ENCODE measurements at places on chromosomes 7 and 10.

- no peaks in the 10 kb centered on the region for H3K27me3 ChIP-seq
- H3K27ac ChIP-seq: no peak overlapping the region
- H3K4me3 ChIP-seq: no peak overlapping the region
- no peaks in the 10 kb centered on the region for H3K4me1 ChIP-seq
- no peaks in the 10 kb centered on the region for H3K36me3 ChIP-seq
- DNase-seq: no peak
Measured at GRCh38 chr7:140300243-140301136, 97.8 kb downstream of the SLC37A3 start.

DNA sequence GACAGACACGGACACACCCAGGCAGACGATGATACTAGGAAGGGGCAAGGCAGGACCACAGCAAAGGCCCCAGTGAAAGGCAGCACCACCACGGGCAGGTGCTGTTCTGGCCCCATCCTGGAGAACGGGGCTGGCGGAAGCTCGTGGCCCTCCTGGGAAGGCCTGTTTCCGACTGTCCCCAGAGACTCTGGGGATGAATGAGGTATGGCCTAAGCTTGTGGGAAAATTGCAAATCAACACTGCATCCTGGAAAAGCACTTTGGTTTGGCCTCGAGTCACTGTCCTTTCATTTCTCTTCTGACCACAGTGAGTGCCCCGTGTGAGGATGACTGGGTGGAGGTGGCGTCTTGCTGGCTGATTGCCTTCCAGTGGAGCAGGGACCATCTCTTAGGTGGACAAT is 81.6 kb upstream of the ANLN start:
- no peaks in the 10 kb centered on the region for H3K36me3 ChIP-seq
- no peak overlapping the region for H3K27ac ChIP-seq
- no peak overlapping the region for H3K4me3 ChIP-seq
- no peaks in the 10 kb centered on the region for H3K27me3 ChIP-seq

DNA sequence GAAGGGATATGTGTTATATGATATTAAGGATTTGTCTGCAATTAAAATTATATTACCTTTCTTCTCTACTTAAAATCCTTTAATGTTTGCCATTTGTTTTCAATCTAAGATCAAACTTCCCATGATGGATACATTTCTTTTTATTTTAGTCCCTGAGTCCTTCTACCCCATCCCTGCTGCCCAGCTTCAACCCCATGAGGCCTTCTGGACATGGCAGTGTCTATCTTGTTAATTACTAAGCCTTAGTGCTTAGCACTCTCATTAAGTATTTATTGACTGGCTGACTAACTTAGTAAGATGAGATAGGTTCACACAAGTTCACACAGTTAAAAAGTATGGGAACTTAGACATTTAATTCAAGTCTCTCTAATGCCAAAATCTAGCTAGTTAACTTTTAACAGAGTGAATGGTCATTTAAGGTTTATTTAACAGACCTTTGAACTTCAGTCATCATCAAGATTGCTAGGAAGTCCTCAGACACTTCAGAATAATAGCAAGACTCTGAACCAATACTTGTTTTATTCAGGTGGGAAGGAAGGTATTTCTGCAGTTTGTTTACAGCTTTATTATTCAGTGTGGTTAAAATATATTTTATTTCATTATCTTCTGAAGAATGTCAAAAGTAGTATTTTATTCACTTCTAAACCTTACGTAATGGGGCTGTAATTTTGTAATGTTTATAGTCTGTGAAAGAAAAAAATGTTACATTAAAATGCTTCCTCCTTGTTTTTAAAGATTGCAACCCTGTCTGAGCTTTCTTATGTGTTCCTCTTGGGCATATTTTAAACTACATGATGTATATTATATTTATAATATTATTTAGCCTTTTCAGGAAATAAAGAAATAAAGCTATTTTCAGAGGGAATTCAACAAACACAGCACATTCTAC is 848.9 kb downstream of the REEP3 start:
- H3K27me3 ChIP-seq: no peaks in the 10 kb centered on the region
- no peak overlapping the region for H3K4me3 ChIP-seq
- H3K27ac ChIP-seq: no peak overlapping the region

DNA sequence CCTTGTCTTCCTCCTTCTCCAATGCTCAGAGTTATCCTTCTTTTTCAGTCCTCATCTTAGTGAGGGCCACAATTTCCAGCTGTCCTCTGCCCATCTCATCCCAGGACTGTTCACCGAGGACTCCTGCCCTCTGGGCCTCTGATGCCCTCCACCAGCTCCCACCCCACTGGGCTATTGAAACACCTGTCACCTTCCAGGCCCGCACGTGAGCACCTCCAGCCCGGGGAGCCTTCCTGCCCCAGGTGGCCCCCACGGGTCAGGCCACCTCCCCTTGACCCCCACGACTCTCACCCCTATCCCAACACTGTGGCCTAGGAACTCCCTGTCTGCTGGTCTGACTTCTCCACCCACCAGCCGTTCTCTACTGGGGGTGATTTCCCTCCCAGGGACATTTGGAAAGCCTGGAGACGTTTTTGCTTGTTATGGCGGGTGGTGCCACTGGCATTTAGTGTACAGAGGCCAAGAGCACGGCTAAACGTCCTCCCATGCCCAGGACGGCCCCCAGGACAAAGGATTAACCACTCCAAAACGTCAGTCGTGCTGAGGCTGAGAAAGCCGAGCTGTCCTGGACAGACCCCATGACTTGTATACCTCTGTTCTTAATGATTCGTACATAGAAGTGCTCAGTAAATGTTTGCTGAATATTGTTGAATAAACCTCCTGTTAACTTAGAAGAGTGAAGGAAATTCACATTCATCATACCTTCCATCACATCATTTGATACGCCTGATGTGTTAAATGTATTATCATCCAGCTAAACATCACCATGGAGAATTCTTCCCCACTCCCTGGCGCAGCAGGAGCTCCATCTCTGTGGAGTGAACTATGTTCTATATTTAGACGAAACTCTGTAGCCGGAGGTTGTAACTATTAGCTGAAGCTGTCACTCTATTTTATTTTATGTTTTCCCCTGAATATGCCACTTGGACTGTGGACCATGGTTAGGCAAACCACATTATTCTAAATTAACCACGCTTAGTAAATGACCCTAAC is 270.1 kb upstream of the SHH start:
- no peaks in the 10 kb centered on the region for H3K27me3 ChIP-seq
- no peak overlapping the region for H3K4me3 ChIP-seq
- no peaks in the 10 kb centered on the region for H3K36me3 ChIP-seq
- no peak overlapping the region for H3K27ac ChIP-seq
- no peaks in the 10 kb centered on the region for H3K4me1 ChIP-seq
- DNase-seq: no peak

GRCh38 chr10:79404690-79405131 is 40.7 kb downstream of the ZCCHC24 start:
- H3K4me1 ChIP-seq: peaks cover 90% of the 10 kb centered on the region
- DNase-seq: no peak
- H3K36me3 ChIP-seq: no peaks in the 10 kb centered on the region
- H3K27me3 ChIP-seq: no peaks in the 10 kb centered on the region

DNA sequence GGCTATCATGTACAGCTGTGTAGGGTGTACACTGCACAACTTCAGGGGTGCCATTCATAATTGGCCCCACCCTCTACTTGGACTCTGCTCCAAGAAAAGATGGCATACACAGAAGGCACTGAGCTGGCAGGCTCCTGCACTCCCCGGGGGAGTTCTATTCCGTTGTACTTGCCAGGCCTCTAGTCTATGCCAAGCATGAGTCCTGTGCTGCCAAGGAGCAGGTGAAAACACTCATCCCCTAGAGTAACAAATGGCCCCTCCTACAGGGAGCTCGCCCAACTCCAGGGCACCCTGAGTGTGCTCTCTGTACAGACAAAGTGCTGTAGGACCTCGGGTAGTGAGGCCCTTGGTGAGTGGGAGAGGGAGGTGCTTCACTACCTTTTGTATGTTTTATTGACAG is 127.2 kb downstream of the SLIT1 start:
- H3K4me3 ChIP-seq: no peak overlapping the region
- no peak for DNase-seq
- H3K27ac ChIP-seq: no peak overlapping the region
- no peaks in the 10 kb centered on the region for H3K27me3 ChIP-seq
- no peaks in the 10 kb centered on the region for H3K4me1 ChIP-seq

DNA sequence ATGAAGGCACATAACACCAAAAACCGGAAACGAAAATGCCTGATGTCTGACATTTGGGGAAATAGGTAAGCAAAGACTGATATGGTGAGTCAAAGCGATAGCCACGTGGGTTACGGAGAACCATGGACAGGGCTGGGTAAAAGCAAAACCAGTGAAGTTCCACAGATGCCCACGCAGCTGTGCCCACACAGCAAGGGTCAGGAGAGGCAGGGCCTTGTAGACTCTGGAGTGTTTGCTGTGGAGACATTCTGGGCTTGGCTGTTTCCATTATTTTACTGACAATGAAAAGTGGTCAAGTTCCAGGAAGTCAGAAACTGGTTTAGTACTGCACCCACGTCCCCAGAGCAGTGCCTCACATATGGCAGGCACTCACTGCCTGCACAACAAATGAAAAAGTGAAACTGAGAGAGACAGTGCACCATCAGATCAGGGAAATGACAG is 148.7 kb downstream of the ZMYND11 start:
- H3K27me3 ChIP-seq: no peaks in the 10 kb centered on the region
- no peak overlapping the region for H3K27ac ChIP-seq
- no peak for DNase-seq
- peaks cover 21% of the 10 kb centered on the region for H3K4me1 ChIP-seq

- H3K4me1 ChIP-seq: no peaks in the 10 kb centered on the region
- H3K27me3 ChIP-seq: no peaks in the 10 kb centered on the region
- DNase-seq: no peak
- H3K36me3 ChIP-seq: no peaks in the 10 kb centered on the region
- no peak overlapping the region for H3K4me3 ChIP-seq
Measured at GRCh38 chr7:112540839-112541577, 60.2 kb downstream of the LSMEM1 start.

DNA sequence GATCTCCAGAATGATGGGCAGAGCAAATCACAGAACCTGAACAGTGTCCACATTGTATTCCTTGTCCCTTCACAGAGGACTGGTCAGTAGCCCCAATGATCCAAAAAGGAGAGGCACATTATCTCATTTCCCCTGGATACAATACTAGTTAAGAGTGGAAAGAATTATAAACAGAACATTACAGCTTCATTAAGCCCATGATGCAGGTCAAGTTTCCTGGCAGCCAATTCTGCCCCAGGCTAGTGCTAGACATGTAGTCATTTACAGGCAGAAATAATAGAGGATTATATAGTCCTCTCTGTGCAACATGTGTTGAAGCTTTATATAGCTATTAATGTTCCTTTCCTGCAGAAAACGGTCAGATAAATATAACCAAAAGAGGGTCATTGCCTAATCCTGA is 124.3 kb upstream of the WNT16 start:
- H3K4me3 ChIP-seq: no peak overlapping the region
- H3K4me1 ChIP-seq: no peaks in the 10 kb centered on the region
- no peak for DNase-seq
- no peaks in the 10 kb centered on the region for H3K27me3 ChIP-seq

DNA sequence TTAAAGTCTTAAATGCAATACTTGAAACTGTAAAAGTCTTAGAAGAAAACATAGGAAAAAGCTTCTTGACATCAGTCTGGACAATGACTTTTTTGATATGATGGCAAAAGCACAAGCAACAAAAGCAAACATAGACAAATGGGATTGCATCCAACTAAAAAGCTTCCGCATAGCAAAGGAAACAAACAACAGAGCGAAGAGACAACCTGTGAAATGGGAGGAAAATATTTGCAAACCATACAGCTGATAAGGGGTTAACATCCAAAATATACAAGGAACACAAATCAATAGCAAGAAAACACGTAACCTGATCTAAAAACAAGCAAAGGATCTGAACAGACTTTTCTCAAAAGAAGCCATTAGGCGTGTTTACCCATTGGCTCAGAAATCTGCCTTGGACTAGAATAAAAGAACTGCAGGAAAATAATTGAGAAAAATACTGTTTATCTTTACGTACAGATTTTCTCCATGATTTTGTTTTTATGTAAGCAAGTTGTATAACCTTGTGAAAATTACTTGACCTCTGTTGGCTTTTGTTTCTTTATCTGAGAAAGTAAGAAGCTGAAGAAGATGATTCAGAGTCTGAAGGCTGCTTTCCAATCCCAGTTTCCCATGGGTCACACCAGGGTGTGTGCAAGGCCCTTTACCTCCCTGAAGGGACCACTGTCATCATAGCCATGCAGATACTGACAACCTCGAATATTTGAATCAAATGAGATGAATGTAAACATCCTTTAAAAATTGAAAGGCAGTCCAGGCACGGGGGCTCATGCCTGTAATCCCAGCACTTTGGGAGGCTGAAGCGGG is 99.1 kb upstream of the LANCL2 start:
- no peaks in the 10 kb centered on the region for H3K27me3 ChIP-seq
- H3K4me1 ChIP-seq: no peaks in the 10 kb centered on the region
- H3K4me3 ChIP-seq: no peak overlapping the region
- H3K36me3 ChIP-seq: no peaks in the 10 kb centered on the region
- no peak overlapping the region for H3K27ac ChIP-seq

DNA sequence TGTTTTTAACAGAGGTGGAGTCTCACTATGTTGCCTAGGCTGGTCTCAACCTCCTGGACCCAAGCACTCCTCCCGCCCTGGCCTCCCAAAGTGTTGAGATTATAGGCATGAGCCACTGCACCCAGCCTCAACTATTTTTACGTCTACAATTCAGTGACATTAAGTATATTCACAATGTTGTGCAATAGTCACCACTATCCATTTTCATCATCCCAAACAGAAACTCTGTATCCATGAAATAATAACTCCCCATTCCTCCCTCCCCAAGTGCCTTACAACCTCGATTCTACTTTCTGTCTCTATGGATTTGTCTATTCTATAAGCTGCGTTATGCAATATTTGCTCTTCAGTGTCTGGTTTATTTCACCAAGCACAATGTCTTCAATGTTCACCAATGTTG is 20.3 kb upstream of the ZNRF2 start:
- DNase-seq: no peak
- H3K27ac ChIP-seq: no peak overlapping the region
- no peaks in the 10 kb centered on the region for H3K36me3 ChIP-seq
- no peaks in the 10 kb centered on the region for H3K27me3 ChIP-seq
- H3K4me1 ChIP-seq: no peaks in the 10 kb centered on the region

DNA sequence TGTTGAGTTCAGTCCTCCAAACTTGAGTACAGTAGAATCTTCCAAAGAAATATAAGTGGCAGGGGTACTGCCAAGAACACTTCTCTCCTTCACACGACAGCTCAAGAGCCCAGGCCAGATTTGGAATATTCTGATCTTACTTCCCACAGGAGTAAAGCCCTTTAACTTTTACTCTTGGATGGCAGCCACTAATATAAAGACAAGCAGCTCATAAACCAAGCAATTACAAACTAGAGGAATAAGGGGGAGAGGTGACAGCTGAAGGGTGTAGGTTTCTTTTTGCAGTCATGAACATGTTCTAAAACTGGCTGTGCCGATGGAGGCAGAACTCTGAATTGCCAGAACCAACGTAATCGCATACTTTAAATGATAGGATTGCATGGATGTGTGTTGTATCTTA is 74.8 kb downstream of the SVIL start:
- peaks cover 17% of the 10 kb centered on the region for H3K4me1 ChIP-seq
- H3K4me3 ChIP-seq: peak overlapping the region; percentile 20
- peaks cover 11% of the 10 kb centered on the region for H3K36me3 ChIP-seq
- H3K27ac ChIP-seq: peak overlapping the region; percentile 51
- no peaks in the 10 kb centered on the region for H3K27me3 ChIP-seq
- no peak for DNase-seq

- DNase-seq: peak; percentile 1
- no peaks in the 10 kb centered on the region for H3K36me3 ChIP-seq
- no peaks in the 10 kb centered on the region for H3K27me3 ChIP-seq
- no peak overlapping the region for H3K4me3 ChIP-seq
Measured at GRCh38 chr10:86960863-86961434, 2.5 kb downstream of the SNCG start.

GRCh38 chr7:25319707-25320106 is 91.4 kb upstream of the NPVF start:
- H3K36me3 ChIP-seq: no peaks in the 10 kb centered on the region
- H3K27me3 ChIP-seq: no peaks in the 10 kb centered on the region
- DNase-seq: no peak
- H3K4me1 ChIP-seq: no peaks in the 10 kb centered on the region
